ENCODE measurements at places on chromosomes 16 and 17.
A peak's percentile ranks its signal among the peaks of the same experiment; 100 is the strongest.

DNA sequence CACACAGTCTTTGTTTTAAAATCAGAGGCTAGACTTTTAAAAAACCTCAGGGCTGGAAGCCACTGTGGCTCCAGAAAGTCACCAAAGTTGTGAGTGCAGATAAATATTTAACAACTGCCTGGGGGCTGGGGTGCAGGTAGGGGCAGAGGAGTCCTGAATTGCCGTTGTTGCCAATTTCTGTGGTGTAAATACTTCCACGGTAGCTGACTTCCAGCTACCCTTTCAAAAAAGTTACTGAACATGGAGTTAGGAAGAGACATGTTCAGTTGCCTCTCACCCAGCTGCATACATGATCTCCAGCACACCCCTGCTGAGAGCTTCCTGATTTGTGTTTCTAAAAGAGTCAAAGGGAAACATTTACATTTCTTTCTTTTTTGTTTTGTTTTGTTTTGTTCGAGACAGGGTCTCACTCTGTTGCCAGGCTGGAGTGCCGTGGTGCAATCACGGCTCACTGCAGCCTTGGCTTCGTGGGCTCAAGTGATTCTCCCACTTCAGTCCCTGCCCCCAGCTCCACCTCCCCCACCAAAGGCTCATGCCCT, 58.7 kb downstream of the PLXDC1 start:
- DNase-seq, result no peak

DNA sequence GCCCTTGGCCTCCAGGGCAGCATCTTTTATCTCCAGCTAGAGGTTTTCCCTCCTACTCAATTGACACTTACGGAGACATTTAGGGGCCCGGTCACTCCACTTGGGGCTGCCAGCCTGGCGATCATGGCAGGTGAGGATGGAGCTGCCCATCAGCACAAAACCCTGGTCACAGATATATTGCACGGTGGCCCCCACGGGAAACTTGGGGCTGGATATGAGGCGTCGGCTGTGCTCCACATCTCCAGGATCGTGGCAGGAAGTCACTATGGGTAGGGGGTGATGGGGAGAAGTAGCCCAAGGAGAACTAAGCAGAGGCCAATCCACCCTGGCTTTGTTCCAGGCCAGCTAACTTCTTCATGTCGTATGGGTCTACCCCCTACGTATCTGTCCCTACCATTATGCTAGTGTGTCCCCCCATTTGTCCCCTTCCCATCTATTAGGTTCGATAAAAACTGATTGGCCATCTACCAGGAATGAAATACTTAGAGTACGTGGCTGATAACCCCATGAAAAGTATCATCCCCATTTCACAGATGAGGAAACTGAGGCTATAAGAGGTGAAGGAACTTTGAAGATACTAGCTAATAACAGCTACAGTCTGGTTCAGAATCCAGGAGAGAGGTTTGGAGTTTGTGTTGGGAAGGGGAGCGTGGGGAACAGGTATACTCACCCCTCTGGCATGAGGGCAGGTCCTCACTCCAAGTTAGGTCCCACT, 6.1 kb upstream of the PHF12 start:
- DNase-seq, result no peak

DNA sequence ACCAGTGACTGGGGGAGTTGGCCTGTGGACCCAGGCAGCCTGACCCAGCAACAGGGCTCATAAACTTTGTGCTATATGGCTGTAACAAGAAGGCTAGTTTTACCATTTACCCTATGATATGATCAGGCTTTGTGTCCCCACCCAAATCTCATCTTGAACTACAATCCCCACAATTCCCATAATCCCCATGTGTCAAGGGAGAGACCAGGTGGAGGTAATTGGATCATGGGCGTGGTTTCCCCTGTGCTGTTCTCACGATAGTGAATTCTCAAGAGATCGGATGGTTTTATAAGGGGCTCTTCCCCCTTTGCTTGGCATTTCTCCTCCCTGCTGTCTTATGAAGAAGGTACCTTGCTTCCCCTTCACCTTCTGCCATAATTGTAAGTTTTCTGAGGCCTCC, 111.2 kb upstream of the NLRP1 start:
- DNase-seq, result no peak

DNA sequence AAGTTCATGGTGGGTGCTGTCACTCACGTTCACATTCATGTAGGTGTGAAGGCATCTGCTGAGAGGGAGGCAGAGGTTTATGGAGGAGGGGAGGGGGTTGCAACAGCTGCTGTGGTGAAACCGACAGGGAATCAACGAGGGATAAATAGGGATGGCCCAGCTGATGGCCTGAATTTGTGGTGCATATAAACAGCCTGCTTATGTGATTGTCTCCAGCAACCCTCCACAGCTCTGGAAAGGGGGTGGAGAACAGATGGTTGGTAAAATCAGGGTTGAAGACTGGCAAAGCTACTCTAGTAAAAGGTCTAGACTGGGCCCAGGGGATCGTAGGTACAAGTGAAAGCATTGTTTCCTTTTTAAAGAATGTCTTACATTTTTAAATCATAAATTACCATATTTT, 53.7 kb downstream of the IQCK start:
- DNase-seq, result no peak

DNA sequence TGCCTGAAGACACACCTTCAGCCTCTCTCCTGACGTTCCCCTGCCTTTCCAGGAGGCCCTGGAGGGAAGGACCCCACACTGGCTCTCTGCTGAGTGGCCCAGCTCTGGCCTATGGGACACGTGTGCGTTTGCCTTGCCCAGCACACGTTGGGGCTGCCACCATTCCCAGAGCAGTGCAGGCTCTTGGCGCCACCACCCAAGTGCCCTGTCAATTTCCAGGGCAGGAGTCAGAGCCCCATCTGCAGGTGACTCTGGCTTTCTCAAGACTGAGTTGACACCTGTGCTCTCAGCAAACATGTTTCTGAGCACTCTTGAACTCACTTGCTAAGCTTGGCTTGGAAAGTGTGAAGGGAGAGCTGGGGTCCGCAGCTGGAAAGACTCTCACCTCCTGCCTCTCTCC, 4.7 kb upstream of the IRF8 start:
- peak; percentile 53 for DNase-seq

GRCh38 chr16:53805113-53805512, 101.2 kb downstream of the FTO start:
- DNase-seq, result no peak

- no peak for DNase-seq
Measured at GRCh38 chr16:13269905-13270528, 368.6 kb downstream of the SHISA9 start.

DNA sequence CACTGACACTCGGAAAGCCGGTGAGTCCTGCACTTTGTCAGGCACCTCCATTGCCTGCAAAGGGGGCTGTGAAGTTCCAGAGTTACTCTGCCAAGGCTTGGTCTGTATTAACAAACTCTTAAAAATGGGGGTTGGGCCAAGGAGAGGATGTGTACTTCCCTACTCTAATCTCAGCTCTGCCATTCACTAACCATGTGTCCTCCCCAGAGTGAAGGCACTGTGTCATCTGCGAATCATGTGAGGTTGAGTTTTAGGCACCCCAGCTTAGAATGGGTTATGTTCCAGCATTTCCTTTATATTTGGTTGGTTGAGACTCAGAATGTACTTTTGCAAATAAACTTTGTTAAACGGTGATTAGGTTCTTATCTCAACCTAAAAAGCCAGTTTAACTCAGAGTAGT, 24.9 kb downstream of the ERCC4 start:
- DNase-seq, result no peak

DNA sequence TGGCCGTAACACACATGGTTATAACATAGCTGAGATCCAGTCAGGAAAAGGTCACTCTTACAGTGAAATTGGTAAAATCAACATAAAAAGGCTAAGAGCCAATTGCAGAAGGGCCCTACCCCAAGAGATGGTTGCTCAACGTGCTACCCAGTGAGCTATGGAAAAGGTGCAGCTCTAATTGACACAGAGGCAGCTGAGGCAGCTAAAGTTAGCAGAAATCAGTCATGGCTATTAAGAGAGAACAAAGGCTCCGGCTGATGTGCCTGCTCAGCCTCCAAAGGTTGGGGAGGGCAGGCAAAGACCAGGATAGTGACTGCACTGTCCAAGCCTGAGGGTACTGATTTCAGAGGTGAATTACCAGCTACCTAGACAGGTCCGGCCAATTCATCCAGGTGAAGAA, 76.5 kb upstream of the ATP2A3 start:
- no peak for DNase-seq

DNA sequence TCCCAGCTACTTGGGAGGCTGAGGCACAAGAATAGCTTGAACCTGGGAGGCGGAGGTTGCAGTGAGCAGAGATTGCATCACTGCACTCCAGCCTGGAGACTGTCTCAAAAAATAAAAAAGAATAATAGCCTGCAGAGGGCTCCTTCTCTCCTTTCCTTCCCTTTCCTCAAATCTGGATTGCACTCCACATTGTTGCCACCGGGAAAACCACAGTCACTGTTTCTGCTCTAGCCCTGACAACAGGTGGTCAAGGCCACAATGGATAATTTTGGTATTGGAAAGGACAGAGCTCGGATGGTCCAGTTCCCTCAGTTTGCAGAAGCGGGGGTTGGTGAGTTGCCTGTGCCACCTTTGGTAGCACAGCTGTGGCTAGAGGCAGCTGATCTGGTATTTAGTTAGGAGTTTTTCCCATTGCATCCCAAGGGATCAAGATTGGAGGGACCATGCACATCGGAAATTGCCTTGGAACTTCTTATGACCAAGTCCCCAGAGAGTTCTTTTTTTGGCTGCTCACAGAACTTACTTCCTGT, 44.7 kb upstream of the PRSS54 start:
- no peak for DNase-seq

- DNase-seq, result no peak
Measured at GRCh38 chr17:73431401-73432205, 119.8 kb upstream of the CDC42EP4 start.

GRCh38 chr16:4677994-4678393, 15.4 kb upstream of the NUDT16L1 start:
- no peak for DNase-seq

DNA sequence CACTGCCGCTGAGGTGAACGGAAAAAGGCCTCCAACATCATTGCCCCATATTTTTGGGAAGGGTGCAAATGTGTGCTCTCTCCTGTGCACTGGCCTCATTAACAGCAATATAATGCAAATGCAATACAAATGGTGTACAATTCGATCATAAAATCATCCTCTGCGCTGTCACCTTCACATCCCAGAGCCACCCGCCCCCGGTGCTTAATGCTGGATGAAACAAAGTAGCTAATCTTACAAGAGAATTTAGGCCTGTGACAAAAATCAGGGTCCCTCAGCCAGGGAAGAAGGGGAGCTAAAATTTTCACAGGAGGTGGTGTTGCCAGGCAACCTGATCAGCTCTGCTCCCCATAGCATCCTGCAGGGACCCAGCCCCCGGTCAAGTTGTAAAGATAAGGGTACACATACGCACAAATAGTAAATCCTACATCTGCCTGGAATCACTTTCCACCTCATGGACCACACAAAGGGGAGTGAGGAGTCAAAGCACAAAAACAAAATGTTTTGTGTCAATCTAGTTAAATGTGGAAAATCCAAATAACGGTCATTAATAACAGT, 3.0 kb downstream of the TBC1D16 start:
- DNase-seq, result no peak

DNA sequence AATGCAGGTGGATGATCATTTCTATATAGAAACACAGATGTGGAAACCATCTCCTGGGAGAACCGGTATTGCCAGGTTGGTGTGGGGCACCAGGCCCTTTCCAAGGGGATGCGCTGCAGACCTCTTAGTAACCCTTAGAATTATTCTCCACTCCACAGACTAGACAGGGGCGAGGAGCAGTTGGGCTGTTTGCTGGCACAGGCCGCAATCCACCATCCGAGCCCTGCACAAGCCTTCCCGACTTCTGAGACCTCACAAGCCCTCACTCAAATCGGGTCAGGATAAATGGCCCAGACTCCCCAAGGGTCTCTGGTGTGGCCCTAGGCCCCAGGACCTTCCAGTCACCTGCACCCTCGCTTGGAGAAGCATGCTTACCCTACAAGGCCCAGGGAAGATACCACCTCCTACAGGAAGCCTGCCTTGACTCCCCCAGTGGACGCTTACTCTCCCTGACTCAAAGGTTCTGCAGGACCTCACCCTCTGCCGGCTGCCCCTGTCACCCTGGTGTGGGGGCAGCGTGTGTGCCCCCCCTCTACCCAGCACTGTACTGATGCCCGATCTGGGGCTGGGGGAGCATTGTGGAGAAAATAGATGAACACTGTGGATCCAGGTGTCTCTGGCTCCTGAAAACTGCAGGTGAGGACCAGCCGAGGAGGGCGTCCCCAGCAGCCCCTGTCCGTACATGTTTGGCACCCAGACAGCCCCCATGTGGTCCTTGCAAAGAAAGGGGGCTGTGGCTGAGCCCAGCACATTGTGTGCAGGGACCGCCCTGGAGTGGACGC, 49.8 kb upstream of the ACSF3 start:
- no peak for DNase-seq

- DNase-seq, result peak; percentile 76
Measured at GRCh38 chr17:43900183-43900857, 7.0 kb downstream of the MPP2 start.

DNA sequence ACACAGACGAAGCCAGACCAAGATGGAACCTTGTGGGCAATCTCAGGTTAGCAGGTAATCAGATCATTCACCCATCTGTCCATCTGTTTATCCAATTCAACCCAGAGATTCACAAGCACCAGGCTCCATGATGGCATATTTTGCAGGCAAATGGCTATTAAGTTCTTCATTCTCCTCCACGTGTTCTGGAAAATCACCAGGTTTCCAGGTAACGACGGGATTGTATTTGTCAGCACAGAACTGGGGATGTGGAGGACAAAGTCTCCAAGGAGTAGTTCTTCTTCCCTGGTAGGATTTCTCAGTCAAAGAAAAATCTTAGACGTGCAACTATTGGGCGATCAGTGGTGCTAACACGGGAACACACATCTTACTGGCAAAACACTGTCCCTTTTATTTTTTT, 368.8 kb downstream of the SLC39A11 start:
- no peak for DNase-seq

DNA sequence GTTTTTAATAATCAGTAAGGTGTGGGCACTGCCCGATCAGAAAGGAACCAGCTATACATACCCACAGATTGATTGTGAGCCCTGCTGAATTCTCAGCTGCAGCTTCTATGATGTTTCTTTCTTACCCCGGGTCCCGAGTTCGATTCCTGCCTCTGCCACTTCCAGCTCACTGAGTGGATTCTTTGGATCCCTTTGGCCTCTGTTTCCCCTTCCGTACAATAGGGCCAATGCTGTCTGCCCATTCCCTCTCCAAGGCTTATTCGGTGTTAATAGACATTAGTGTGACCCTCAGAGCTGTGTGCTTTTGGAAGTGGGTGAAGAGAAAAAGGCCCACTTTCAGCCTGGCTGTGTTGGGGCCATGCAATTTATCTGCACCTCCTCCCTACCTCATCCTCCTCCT, 115.8 kb downstream of the IRX5 start:
- DNase-seq, result no peak

DNA sequence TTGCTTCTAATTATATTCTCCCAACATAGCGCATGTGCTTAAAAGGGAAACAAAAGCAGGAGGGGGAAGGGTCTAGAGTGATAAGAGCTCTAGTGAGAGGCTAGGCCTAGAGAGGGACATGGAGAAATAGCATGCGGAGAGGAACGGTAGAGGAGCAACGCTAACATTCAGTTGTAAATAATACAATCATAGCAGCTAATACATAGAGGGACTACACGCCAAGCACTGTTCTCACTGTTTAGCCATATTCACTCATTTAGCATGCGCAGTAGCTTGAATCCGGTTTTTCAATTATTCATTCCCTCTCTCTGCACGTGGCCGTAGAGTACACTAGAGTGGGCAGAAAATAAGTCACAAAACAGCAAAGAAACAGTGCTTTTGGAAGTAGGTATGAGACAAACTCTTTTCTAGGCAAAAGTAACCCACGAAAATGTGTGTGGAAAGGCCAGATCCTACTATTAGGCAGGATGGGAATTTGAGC, 1.7 kb upstream of the ALOX12 start:
- no peak for DNase-seq

Measured in DMS79 treated with DMSO at 0.1 percent for 48 hours (cell line).